ENCODE measurements at places on chromosomes 11 and 22.

GRCh38 chr11:64996710-64997380 is at the start of gene BATF2:
BATF2 (minus strand) TSS chr11:64996971; CDS start chr11:64996914, 57 bp downstream.
- peak; percentile 25 for DNase-seq

DNA sequence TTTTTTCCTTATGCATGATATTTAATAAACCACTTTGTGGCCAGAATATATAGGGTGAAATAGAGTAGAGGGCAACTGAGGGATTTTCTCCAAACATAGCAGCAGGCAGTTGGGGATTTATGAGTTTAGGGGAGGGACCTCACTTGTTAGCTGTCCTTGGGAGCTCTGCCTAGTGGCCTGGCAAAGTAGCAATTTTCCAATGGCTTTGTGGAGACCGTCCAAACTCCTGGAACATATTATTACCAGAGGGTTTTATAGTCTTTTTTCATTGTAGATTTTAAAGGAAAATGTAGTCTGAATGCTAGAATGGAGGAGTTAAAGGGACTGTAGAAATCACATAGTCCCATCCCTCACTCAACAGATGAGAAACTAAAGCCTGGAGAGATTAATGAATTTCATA is 32.3 kb downstream of the AMOTL1 start:
- no peak for DNase-seq

DNA sequence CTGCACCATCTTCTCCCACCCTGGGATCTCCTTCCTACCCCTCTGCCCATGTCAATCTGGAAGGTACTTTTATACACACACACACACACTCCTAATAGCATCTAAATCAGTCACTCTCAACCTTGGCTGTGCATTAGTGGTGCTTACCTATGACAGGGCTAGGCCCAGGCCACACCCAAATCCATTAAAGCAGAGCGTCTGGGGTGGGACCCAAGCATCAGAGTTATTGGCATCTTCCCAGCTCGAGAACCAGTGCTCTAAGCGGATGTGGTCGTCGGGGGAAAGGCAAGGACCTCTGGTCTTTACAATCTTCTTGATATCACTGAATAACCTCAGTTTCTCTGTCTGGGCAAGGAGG is 194.6 kb downstream of the TRIM29 start:
- no peak for DNase-seq

GRCh38 chr22:19831016-19831415 is 23.7 kb downstream of the GNB1L start:
- no peak for DNase-seq

GRCh38 chr11:17384002-17384511 is 4.4 kb downstream of the KCNJ11 start:
- peak; percentile 90 for DNase-seq

DNA sequence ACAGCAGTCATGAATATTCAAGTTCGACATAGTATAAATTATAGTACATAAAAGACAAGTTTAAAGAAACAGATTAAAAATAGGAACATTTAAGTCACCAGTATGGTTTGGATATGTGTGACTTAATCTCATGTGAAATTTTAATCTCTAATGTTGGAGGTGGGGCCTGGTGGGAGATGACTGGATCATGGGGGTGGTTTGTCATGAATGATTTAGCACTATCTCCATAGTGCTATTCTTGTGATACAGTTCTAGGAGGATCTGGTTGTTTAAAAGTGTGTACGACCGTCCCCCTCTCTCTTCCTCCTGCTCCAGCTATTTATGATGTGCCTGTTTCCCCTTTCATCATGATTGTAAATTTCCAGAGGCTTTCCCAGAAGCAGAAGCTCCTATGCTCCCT is 3.3 kb downstream of the KDM4E start:
- no peak for DNase-seq

DNA sequence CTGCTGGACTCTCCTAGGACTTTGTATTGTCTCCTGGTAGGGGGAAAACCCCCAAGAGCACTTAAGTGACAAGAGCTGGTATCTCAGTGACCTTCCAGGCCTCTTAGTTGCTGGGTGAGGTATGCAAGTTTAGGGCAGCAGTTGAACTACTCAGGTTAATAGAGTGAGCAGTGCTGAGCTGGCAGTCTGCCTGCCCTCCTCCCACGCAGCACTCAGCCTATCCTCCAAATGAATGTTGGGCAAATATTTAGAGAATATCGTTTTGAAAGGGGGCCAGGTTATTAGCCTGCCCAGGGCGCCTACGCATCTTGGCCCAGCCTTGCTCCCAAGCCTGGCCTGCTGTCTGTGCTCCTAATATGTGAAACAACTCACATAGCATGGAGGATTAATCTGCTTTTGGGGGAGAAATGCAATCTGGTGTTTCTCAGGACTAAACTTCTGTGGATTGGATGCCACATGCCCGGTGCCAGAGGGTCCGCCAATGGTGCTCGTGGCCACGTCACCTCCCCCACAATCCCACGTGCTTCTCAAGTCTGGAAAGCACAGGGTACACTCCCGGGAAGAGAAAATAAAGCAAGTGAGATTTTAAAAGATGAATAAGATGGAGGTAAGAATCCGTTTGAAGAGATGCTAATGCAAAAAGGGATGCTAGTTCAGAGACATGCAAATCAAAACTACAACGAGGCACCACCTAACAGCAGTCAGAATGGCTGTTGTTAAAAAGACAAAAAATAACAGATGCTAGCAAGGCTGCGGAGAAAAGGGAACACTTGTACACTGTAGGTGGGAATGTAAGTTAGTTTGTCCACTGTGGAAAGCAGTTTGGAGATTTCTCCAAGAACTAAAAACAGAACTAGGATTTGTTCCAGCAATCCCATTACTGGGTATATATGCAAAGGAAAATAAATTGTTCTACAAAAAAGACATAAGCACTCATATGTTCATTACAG is 67.7 kb downstream of the SPON1 start:
- DNase-seq = no peak

GRCh38 chr11:40295466-40295865 is 1164.0 kb downstream of the LRRC4C start:
- no peak for DNase-seq

- peak; percentile 90 for DNase-seq
Measured at GRCh38 chr22:20566420-20567260, 59.2 kb downstream of the MED15 start.

DNA sequence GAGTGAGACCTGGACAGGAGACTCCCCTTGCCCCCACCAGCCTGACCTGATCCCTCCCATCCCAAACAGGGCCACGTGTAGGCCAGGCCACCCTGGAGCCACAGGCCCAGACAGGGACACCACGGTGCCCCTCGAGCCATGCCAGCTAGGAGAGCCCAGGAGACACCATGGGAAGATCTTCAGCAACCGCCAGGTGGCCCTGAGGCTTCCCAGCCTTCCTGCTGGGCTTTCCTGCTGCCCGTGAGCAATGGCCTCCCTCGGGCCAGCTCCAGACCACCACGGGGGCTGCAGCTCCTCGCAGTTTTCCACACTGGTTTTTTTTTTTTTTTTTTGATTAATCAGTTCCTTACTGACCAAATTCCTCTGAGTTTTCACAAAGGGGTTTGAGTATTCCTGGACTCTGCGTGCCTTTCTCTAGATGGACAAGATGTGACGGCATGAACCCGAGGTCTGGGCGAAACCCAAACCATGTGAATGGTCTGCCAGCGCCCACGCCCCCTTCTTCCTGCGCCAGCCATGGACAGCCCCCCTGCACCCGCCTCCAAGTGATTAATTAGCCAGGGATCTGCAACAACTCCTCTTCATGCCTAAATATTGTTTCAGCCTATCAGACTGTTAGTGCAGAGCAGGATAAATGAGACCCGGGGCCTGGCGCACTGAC is 40.9 kb downstream of the TBX1 start:
- no peak for DNase-seq

DNA sequence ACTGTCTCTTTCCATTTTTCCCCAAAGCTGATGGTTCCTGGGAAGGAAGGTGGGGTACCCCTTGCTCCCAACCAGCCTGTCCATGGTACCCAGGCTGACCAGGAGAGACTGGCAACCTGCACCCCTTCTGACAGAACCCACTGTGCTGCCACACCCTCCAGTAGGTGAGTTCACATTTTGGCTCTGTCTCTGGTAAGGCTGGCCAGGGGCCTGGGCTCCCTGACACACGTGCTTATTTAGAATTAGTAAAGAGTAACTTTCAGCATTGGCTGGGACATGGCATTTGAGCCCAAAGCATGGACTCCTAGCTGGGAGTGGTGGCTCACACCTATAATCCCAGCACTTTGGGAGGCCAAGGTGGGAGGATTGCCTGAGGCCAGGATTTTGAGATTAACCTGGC is 35.1 kb downstream of the ARHGAP1 start:
- DNase-seq = no peak

DNA sequence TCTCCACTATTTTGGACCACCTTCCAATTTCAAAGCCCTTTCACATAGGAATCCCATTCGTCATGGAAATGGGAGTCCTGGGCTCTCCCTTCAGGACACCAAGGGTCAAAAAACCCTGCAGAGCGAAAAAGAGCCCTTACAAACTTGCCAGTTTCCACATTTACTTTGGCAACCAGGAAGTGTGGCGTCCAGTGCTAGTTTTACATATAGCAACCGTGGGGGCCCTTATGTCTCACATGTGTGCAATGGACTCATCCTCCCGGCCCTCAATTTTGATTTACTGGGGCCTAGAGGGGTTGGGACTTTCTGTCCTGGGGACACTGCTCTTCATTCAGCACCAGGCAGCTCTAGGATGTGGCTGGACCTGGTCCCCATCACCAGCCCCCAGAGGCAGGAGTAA is 33.7 kb downstream of the DAGLA start:
- DNase-seq = no peak

GRCh38 chr22:44463151-44463550 is 34.9 kb downstream of the RTL6 start:
- DNase-seq = no peak

DNA sequence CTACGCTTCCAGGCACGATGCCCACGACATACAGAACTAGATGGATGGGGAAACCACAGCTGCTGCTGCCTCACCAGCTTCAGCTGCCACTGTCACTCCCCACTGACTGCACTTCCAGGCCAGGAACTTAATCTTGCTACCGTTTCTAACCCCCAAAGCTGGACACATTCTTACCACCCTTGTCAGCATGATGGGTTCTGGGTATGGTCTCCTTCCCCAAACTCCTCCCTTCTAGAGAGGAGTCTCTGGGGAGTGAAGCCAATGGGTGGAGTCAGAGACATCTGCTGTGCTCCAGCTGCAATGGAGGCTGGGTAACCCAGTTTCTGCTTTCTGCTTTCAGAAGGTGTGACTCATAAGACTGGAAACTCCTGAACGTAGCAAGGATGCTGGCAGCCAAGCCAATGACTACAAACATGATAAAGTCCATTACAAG is 87.0 kb upstream of the THY1 start:
- no peak for DNase-seq

DNA sequence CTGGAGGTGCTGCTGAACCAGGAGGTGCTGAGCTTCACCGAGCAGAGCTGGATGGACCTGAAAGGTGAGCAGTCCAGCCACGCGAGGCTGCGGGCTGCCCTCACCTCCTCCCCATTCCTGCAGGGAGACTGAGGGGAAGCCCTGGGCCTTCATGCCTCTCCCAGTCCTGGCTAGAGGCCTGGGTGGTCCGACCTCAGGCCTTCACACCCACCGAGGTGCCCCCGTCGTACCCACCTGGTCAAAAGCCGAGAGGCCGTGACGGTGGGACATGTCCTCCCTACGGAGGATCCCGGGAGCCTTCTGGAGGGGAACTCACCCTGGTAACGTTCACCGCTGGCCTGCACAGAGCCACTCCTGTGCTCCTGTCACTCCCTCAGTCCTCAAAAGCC is 5.1 kb downstream of the SUSD2 start:
- no peak for DNase-seq

DNA sequence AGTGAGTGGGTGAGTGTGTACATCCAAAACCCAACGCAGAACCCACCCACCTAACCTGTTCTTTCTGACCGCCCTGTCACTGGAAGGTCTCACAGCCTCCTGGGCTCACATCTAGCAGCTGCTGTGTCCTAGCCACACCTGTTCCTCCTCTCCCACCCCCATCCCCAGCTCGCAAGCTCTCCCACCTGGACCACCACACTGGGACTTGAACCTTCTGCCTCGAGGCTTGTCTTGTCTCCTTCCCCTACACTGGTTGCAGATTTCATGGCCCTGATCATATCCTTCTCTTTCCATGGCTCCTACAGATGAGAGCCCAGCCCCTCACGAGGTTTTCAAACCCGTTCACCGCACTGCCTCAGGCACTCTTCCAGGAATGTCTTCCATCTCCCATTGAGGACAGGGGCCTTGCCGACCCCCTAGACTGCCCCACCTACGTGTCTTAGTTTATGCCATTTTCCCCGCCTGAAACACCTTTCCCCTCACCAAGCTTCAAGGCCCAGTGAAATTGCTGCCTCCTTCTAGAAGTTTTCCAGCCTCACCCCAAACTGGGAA is 6.7 kb downstream of the IFITM10 start:
- no peak for DNase-seq

GRCh38 chr11:2442589-2442988 is 1.7 kb downstream of the TRPM5 start:
- no peak for DNase-seq

Data from CD4-positive, alpha-beta T cell treated with Interleukin-17A for 4 hours (primary cell).